Occipital lobe (tissue), 3 donors: ENCODE measurements at places on chromosomes 5 and 9. TPM values are rescaled to one million over a fixed set of nuclear protein-coding genes. Genes with fewer than 3 reads are reported as not detected.

TNC gene
- total RNA-seq: 73.6 TPM

- no peak for DNase-seq
Observed at GRCh38 chr5:144812763-144813162, 642.1 kb downstream of the KCTD16 start.

DNA sequence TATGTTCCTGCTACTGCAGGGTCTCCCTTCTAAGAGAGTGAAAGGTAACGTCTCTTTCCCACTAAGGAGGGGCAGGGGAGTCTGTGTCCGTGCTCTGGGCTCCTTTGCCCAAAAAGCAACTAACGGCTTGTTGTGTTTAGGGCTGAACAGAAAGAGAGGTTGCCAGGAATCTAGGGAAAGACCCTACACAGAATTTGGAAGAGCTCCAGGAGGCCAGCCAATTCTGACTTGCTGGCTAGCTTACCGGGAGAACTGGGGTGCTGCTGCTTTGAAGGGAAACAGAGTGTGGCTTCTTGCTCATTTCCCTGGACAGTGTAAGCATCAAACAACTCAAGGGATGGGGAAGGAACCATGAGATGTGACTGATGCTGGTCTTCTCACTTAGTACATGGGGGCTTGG lies 176.1 kb downstream of the GADD45G start:
- no peak for DNase-seq

- DNase-seq: no peak
Observed at GRCh38 chr5:123107343-123108244, 18.6 kb downstream of the PRDM6 start.

CKMT2 gene
- 1.2 TPM for total RNA-seq

- DNase-seq: no peak
Observed at GRCh38 chr5:149580808-149581191, 498 bp upstream of the ARHGEF37 start.

DNA sequence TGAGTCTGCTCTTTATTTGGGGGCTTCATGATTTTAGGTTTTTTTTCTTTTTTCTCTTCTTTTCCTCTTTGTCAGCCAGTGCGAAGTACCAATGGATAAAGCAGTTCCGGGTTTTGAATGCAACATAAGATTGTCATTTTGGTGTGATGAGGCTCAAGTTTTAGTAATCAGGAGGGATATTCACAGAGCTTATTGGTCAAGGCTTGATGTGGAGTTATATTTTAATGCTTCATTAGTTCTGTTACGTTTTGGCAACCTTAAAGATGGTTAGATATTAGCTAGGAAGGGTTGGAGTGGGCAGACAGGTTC lies 1.4 kb downstream of the PIK3R1 start:
- no peak for DNase-seq

- no peak for DNase-seq
Observed at GRCh38 chr5:158421319-158421718, 562.4 kb upstream of the CLINT1 start.

ABCA1 gene
- total RNA-seq: 27.3 TPM

- no peak for DNase-seq
Observed at GRCh38 chr5:94793816-94794198, 175.3 kb downstream of the SLF1 start.

GRCh38 chr5:33905381-33905780 lies 13.6 kb upstream of the ADAMTS12 start:
- no peak for DNase-seq

ZDHHC11B gene
- 5.6 TPM for total RNA-seq

DNA sequence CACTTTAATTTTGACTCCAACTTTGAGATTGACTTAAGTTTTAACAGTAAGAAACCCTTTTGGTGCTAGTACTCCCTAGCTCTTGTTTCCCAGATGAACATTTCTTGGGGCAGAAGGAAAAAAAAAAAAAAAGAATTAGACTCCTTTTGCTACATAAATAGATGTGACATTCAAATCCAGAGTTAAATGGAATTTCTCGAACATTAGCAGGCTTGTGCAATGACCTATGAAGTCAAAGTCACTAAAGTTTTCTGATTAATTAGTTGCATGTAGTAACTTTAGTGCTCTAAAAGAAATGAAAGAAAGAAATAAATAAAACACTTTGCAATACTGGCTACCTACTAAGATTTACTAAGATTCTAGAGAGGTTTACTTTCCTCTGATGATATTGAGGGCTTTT lies 106.8 kb downstream of the TMEM174 start:
- no peak for DNase-seq

LPAR1 gene
- 26.4 TPM for total RNA-seq

- DNase-seq: no peak
Observed at GRCh38 chr5:99765011-99765410, 770.2 kb upstream of the FAM174A start.

PCDHB12 gene
- 14.8 TPM for total RNA-seq

DNA sequence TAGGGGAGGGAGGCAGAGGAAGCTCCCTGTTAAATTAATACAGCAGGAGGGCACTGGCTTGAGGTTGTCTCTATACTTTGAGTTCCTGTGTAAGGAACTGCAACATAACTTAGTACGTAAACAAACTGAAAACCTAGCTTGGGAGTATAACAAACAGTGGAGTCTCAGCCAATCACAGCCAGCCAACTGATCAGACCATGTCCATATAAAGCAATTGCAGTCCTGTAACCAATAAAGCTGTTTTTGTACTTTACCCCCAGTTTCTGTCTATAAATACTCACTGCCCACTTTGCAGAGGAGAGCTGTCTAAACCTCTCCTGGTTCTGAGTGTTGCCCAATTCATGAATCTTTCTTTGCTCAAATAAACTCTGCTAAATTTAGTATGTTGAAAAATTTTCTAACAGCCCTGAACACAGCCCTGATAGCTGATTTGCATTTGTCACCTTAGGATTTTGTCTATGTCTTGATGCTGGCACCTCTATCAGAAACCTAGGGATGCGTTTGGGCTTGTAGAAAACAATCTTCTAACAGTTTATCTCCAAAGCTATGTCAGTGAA lies 39.9 kb downstream of the GDNF start:
- DNase-seq: no peak

SPINK9 gene
- not detected for total RNA-seq

DNA sequence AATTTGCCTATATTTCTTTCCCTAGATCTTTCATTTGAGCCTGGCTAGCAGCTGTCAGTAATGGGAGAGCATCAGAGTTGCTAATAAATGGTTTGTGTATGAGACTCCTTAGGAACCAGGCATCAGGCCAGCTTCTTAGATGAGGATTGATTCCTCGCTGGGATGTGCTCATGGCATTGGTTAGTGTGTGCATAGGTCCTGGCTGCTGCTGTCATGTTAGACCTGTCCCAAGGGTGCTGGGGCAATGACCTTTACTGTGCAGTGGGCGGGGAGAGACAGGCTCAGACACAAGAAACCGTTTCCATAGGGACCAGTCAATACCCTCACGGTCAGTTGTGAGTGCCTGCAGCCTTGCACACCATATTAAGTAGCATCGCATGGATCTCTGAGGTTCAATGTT lies 112.3 kb upstream of the NR3C1 start:
- DNase-seq: no peak

IFNA13 gene
- not detected for total RNA-seq

DNA sequence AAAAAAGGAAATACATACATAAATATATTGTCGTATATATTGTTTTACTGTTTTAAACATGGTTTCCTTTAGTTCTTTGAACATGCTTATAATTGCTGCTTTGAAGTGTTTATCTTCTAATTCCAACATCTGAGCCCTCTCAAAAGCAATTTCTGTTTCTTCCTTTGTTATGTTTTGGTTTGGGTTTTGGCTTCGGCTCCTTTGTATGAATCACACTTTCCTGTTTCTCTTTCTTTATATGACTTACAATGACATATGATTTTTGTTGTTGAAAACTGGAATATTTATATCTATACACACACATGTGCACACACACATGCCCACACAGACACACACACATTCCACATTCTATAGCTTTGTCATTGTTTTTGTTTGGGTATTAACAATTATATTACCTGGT lies 1206.7 kb downstream of the CDH12 start:
- DNase-seq: no peak

DNA sequence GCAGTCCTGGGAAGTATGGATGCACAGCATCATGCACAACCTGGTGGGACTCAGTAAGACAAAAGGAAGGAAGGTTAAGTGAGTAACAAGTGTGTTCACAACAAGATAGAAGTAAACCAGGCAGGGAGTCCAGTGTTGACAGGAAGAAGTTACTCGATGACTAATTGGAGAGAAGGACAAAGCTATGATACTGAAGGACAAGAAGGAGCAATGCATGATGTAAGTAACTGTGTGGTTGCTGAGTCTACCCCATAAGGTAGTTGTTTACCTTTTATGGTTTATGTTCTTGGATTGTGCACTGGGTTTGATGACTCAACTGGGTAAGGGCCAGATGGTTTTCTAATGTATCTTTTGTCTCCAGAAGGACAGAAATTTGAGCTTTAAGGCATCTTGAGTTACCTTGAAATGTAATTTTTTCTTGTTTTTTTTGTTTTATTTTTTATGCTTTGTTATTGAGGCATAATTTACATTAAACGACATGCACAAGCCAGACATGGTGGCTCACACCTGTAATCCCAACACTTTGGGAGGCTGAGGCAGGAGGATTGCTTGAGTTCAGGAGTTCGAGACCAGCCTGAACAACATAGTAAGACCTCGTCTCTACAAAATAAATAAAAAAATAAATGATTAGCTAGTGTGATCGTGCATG lies 89.2 kb upstream of the CAST start:
- no peak for DNase-seq

SQSTM1 gene
- 53.5 TPM for total RNA-seq

GOLM1 gene
- 75.5 TPM for total RNA-seq

SOWAHA gene
- 5.1 TPM for total RNA-seq

ANKRD18A gene
- 6.9 TPM for total RNA-seq

TUSC1 gene
- total RNA-seq: 10.5 TPM

DNA sequence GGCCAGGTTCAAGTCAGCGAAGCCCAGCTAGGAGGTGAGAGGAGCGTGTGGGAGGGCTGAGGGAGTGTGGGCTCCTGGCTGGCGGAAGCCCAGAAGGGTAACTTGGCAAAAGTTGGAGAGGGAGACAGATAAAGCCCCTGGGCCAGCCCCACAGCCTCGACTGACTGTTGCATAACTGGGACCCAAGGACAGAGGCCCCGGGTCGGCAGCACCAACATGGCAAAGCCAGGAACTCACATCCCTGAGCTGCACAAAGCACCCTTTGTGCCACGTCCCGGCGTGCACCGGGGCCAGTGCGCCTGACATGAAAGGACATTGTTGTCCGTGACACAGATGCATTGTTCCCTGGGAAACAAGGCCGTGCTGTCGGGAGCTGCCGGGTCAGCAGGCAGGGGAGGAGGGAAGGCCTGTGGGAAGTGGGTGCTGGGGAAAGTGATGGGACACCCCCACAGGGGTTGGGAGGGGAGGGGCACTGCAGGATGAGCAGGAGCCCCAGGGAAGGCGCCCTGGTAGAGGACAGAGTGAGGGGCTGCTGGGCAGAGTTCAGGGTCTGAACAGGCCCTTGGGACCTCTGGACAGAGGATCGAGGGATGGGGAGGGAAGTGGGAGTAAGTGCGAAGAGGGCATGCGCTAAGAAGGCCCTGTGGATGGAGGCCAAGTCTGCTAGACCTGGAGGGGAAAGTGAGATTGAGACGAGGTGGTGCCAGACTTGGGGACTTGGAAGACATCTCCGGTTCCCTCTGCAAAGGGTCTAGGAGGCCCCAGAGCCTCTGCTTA lies 13.0 kb upstream of the DPM2 start:
- peak; percentile 92 for DNase-seq

DNA sequence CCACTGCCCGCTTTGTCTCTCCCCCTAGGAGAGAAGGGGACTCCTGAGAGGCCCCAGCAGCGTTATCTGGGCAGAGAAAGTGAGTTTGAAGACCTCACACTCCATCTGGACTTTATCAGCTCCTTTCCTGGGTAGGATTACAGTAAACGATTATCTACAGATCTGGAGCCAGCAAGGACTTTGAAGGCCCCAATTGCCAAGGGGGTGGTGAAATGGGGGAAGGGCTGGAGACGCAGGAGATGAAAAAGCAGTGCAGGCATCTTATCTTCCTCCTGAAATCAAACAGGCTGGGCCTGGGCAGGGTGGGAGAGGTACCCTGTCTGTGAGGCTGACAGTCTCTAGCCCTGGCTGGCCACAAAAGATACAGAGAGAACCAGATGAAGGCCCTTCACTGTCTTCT lies 105.8 kb upstream of the MSX2 start:
- DNase-seq: no peak

GRCh38 chr9:134403682-134404301 lies 77.5 kb downstream of the RXRA start:
- DNase-seq: no peak

PLCXD3 gene
- total RNA-seq: 6.4 TPM

SIT1 gene
- not detected for total RNA-seq

OMD gene
- 2.5 TPM for total RNA-seq

- no peak for DNase-seq
Observed at GRCh38 chr9:98107926-98108325, 11.1 kb downstream of the TRIM14 start.

DNA sequence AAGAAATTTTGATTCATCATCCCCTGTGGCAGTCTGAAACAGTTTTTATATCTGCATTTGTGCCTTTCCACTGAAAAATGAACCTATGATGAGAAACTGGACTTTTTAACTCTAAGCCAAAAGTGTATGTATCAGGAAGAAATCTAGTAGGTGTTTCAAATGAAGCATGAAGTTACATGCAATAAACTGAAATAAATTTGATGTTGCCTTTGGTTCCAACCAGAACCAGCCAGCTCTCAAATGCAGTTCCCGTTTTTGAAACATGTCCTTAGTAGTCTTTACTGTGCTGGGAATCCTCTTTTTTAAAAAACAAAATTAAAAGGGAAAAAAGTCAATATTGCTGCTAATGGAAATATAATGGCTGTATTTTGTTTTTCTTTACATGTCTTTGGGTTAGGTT lies 43.9 kb downstream of the HACD4 start:
- no peak for DNase-seq

DNA sequence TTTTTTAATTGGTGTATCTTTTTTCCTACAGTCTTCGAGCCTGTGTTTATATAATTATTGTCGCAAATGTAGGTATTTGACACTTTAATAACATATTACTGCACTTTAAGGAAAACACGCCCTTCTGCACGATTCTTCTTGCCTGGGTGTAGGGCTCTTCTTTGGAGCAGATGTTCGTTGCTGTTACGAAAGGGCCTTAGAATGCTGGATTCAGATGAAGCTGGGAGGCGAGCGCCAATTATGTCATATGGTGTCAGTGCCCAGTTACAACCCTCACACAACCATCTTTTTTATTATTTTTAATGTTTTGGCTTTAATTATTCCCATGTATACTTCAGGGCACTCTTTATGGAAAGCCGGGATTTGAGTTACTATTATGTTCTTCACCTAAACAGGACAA lies 553.0 kb downstream of the EBF1 start:
- DNase-seq: no peak

ACTBL2 gene
- total RNA-seq: not detected

DNA sequence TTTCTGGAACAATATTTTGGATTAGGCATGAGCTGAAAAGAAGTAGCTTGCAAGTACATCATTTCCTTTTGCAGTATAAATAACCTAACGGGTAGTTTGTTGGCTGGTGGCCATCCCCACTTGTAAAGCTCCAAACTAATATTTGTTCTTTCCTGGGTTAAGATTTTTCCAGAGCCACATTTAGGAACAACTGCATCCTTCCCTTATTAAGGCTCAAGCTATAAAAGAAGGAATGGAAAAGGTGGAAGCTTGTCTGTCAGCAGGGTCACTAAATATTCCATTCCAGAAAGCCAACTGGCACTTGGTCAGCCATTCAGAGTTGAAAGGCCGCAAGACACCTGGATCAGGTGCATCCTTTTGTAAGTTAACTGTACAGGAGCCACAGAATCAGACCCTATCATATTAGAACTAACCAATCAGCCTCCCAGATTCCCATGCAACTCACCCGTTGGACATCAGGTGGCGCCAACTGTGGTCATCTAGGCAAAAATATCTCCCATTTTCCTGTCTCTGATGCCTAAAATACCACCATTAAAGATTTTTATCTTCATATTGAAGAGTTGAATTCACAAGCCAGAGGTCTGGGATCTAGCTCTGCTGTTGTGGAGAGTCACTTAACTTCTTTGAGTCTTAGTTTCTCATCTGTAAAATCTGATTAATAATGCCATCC lies 82.9 kb downstream of the PTCD2 start:
- DNase-seq: no peak
